ENCODE measurements at places on chromosomes 7 and 10. TPM values are rescaled to one million over a fixed set of nuclear protein-coding genes. Genes with fewer than 3 reads are reported as not detected.
A peak's percentile ranks its signal among the peaks of the same experiment; 100 is the strongest.

GRCh38 chr10:89390476-89391225, 1.8 kb upstream of the IFIT1 start:
- no peak for DNase-seq

DNA sequence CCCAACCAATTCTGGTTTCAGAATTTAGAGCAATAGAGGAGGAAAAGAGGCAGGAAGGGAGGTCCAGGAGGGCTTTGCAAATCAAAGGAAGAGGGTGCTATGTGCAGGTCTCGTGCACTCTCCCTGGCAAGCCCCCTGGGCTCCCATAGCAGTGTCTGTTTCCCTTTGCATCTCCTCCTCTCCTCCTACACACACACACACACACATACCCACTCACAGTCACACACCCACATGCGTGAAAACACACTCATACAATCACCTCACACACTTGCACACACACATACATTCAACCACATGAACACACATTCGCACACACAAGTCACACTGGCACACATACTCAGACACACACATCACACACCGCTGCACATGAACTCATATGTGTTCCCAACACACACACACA, 105.3 kb downstream of the OAT start:
- no peak for DNase-seq

DNA sequence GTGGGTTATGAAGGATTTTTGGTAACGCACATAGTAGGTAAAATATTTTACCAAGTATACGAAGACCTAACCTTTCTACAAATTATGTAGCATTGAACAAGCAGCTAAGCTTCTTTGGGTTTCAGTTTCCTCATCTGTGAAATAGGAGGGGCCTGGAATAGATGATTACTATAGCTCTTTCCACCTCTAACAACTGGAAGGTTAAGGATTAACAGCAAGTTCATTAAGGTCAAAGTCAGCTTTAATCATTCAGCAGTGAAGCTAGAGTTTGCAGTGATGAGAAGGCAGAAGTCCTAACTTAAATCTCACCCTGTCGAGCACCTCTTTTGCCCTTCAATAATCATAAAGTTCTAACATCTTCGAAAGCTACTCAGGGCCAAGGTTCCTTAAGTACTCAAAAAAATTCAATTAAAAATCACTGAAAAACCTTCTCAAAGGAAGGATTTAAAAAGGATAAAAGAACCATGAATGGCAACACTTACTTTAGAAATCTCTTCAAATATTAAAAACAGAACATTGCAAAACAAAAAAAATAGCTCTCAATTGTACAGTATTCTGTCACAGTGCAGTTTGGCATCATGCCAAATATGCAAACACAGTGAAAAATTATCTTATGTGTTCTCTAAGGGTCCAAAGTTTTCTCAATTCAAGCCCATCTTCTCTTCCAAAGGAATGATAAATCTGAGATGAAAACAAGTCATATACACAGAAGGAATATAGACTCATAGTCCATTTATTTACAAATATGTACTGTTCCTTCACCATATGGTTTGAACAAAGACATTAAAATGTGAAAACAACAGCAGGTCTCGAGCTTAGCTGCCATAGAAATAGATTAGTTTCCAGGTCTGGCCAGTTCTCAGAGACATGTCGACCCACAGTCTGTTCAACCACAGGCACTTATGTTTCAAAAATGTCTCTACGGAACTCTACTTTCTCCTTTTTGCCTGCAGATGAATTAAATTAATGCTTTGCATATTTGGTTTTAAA, 152.0 kb upstream of the SLC13A1 start:
- DNase-seq, result no peak

- DNase-seq, result peak; percentile 23
Observed at GRCh38 chr10:28734938-28735759, 57.8 kb downstream of the BAMBI start.

- no peak for DNase-seq
Observed at GRCh38 chr10:18666810-18667209, 7.6 kb downstream of the ARL5B start.

- no peak for DNase-seq
Observed at GRCh38 chr7:31922848-31923247, 147.4 kb downstream of the PDE1C start.

GRCh38 chr10:43409385-43410109, 561 bp upstream of the HNRNPF start:
- DNase-seq, result peak; percentile 29

- no peak for DNase-seq
Observed at GRCh38 chr7:29330136-29330535, 135.6 kb downstream of the CHN2 start.

Gene EBLN1
- total RNA-seq, result not detected

Gene TMEM213
- total RNA-seq, result not detected

Gene TMEM140
- total RNA-seq, result 9.6 TPM

Gene ITGB8
- total RNA-seq, result 38.6 TPM

Gene NPFFR1
- total RNA-seq, result not detected

Data from body of pancreas (tissue), 4 donors.